ENCODE measurements at places on chromosomes 7 and 10.
A peak's percentile ranks its signal among the peaks of the same experiment; 100 is the strongest.

DNA sequence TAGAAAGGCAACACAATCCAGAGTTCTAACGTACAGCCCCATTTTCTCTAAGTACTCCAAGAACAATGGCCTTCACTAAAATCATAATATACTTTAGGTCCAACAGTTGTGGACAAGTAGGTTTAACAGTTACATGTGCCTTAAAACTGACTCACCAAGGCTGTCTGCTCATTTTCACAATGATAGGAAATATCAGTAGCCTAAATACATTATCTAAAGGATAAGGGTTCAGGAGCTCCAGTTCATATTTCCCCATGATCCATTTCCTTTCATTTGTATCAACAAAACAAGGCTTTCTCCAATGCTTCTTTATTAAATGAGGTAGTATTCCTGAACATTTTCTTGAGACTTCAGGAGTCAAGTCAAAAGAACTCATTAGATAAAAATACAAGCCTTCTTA, 164.0 kb downstream of the SLC25A13 start:
- DNase-seq: no peak

- no peak for DNase-seq
These were observed 135.1 kb downstream of the SKAP2 start for GRCh38 chr7:26729150-26729775.

GRCh38 chr7:24914465-24914859, 65.5 kb downstream of the OSBPL3 start:
- no peak for DNase-seq

DNA sequence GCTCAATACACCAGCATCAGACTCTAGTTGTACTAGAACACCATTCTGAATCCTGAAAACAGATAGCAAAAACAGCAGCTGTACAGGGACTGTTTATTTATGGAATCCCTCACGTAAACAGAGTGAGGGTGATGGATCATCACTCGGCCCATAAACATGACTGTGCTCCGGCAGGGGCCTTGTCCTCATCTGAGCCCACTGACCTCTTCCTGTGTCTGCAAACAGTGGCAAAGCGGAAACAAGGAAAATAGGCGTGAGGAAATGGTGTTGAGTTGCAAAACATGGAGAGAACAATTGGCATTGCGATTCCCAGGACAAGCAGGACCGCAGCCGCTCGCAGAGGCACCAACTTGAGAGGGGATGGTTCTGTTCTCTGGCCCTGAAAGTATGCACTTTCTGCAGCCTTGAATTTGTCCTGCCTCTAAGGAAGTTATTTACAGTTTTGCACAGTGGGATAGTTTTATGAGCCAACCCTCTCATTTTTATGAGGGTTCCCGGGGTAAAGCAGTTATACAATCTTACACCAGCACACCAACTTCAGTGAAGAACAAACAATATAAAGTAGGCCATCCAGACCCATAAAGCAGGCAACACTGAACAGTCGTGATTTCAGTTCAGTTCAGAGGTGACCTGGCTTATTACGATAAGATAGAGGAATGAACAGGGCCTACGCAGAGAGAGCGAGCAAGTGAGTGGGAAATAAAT, 248.0 kb upstream of the FZD8 start:
- DNase-seq: no peak

- DNase-seq: peak; percentile 37
These were observed 96.1 kb upstream of the MKLN1 start for GRCh38 chr7:131231381-131232220.

- no peak for DNase-seq
These were observed 15.7 kb upstream of the ARMC3 start for GRCh38 chr10:22911889-22912762.

GRCh38 chr7:26035552-26035951, 116.4 kb upstream of the NFE2L3 start:
- DNase-seq: no peak

DNA sequence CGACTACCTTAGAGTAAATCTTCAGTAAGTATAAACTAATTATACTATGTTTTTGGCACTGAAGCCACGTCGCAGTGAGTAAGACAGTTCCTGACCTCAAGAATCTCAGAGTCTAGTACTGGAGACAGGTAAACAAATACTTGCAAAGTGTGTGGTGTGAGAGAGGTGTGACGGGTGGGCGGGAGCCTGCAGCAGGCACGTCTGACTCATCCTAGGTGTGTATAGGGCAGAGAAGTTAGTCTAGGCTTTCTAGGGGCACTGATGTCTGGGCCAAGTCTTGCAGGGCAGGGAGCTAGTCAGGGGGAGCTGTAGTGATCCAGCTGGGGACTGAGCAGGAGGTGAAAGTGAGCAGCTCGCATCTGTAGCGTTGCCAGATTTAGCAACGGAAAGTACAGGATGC, 35.9 kb upstream of the SFTPD start:
- DNase-seq: no peak

GRCh38 chr10:86436963-86437362, 70.4 kb upstream of the GRID1 start:
- DNase-seq: no peak

DNA sequence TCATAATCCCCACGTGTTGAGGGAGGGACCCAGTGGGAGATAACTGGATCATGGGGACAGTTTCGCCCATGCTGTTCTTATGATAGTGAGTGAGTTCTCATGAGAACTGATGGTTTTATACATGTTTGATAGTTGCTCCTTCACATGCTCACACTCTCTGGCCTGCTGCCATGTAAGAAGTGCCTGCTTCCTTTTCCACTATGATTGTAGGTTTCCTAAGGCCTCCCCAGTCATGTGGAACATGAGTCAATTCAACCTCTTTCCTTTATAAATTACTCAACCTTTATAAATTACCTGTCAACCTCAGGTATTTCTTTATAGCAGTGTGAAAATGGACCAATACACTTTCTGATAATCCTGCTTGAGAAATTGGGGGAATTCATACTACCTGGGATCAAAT, 80.2 kb downstream of the ZNF37A start:
- no peak for DNase-seq

DNA sequence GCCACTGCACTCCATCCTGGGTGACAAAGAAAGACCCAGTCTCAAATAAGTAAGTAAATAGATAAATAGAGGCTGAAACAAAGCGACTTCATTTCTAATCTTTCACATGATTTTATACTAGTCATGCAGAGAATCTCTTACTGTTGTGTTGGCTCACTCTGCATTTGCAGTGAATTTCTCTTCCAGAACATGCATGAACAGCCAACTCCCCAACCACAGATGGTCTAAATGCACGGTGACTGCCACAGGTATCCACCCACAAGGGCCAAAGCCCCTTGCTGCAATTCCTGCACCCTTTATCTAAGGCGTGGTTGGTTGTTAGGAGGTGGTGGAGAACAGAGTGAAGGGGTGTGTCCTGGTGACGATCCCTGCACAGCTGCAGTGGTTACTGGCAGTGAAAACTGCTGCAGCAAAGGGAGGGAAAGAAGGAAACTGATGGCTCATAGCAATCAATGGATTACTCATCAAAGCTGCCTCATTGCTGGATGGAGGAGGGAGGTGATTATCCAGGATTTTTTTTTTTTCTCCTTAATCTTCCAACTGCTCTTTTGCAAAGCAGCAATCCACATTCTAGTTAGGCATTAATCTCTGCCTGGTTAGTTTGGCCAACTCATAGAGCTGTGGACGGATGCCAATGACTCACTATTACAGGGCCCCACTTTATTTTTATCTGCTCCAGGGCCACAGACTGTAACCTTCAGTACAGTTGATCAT, 50.6 kb downstream of the PRTFDC1 start:
- DNase-seq: peak; percentile 76

- DNase-seq: no peak
These were observed 2.0 kb downstream of the IFRD1 start for GRCh38 chr7:112452102-112452888.

- DNase-seq: peak; percentile 75
These were observed 34.2 kb downstream of the TACR2 start for GRCh38 chr10:69382382-69383117.
